Activated CD4-positive, alpha-beta T cell treated with anti-CD3 and anti-CD28 coated beads, Interleukin-2, amount 10 ng/mL, durations not matched to agents 24 days and 14 days (primary cell): ENCODE measurements at places on chromosomes 11 and 22.

- DNase-seq = no peak
Measured at GRCh38 chr11:105224482-105225253, 85.1 kb upstream of the CARD18 start.

DNA sequence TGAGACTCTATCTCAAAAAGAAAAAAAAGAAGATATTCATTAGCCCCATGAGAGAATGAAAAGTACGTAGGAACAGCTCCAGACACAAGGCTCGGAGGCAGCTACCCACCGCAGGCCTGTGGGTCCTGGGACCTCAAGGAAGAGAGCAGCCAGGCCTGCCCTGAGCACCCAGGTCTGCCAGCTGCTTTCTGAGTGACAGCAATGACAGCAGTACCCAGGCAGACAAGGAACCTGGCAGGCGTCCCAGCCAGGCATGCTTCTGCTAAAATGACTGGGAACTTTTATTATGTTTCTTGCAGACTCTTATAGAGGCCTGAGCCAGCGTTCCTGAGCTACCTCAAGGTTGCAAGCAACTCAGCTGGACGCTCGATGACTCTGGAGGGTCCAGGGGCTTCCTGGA is 31.6 kb downstream of the CPT1A start:
- no peak for DNase-seq

DNA sequence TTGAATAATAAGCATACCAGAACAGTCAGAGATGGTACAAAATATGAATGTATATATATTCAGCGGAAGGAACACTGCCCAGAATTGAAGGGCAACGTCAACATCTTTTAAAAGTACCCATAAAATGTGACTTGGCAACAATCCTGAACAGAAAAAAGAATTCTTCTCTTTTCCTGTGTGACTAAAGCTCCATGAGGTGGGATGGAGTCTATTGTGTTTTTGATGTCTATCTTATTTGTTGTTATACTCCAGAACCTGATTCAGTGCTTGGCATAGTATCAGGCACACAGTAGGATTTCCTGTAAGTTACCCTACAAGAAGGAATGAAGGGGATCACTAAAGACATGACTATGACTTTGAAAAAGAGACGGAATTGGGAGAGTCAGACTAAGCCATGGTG is 10.3 kb downstream of the LDLRAD3 start:
- no peak for DNase-seq

- DNase-seq = no peak
Measured at GRCh38 chr22:32951076-32951806, 106.9 kb downstream of the SYN3 start.

GRCh38 chr11:11584530-11584810 is 37.3 kb downstream of the GALNT18 start:
- DNase-seq = no peak

GRCh38 chr11:72705442-72706365 is 31.5 kb upstream of the PDE2A start:
- no peak for DNase-seq

- no peak for DNase-seq
Measured at GRCh38 chr22:32534252-32535235, 59.9 kb downstream of the FBXO7 start.

DNA sequence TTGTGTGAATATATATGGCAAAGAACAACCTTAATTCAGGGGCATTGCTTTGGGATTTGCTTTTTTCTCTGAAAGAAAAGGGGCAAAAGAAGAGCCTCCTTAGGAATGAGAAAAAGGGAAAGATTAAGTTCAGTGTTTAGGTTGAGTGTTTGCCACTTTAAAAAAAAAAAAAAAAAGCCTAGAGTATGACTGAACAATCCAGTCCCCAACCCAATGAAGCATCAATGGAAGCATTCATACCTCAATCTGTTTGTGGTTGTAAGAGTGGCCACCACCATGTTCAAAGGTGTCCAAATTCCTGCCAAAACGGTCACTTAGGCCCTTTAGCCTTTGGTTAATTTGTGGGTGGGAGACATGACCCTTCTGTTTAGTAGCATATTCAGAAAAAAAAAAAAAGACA is 260.6 kb downstream of the SOX6 start:
- no peak for DNase-seq

DNA sequence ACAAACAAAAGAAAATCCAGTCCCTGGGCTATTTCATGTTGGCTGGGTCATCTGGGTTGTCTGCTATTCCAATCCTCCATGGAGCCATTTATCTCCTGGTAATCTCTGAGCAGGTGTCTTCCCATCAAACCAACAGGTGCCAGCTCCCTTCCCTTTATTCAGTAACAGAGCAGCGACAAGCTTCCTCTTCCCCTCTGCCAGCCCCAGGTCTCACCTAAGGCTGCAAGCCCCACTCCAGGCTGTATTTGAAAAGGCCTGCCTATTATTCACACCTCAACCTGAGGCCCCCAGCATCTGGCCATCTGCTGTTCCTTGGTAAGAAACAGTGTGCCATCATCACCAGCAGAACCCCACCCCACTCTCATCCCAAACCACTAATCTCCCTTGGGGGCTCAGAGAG is 436.2 kb downstream of the BUD13 start:
- DNase-seq = no peak

- DNase-seq = no peak
Measured at GRCh38 chr11:104148074-104148473, 15.9 kb downstream of the PDGFD start.

- DNase-seq = no peak
Measured at GRCh38 chr11:123349382-123349781, 80.7 kb upstream of the GRAMD1B start.

DNA sequence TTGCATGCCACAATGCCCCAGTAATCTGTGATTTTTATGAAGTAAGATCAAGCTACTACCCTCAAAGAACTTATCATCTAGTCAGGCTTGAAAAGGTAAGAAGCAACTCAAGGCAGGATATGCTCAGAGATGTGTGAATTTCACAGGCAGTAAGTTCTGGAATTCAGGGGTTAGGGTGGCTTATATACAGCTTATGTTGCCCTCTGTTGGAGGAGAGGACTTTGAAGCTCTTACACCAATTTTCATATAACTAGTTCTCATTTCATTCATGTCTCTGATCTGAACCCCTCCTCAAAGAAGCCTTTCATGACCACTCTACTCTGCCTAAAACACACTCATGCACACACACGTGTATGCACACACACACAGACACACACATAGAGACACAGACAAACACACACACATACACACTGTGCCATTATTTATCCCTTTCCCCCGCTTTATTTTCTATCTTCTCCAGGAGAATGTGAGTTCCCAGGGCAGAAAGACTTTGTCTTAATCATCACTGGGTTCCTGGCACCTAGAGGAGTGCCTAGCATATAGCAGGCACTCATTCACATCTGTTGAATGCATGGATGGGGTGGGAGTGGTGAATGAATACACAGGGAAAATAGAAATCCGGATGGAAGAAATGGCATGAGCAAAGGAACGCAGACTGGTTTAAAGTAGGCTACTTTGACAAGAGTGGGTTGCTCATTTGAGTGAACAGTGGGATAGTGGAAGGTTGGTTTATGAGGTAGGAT is 220.7 kb upstream of the ZBED5 start:
- DNase-seq = no peak

- DNase-seq = no peak
Measured at GRCh38 chr11:112834277-112834755, 126.9 kb upstream of the NCAM1 start.

DNA sequence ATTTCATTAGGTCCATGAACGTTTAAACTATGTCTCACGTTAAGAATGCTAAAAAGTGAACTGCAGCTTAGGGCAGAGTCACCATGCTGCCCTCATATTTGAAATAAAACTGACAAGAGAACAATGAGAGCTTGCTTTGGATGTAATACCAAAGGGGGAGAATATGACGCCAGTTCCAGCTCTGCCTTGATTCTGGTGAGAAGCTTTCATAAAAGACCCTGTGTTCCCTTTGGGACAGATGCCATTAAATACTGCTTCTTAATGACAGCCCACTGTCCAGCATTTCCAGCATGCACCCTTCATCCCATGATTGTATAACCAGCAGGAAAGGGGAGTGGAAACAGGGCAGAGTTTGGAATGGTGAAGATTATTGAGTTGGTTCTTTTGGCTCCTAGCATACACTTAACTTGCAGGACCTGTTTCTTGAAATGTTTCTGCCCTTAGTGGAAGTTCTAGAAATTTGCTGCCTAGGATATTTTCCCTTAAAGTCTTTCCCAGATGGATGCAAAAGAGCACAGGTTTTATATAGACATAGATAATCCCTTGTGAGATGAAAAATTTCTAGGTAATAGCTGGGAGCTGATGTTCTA is 139.3 kb upstream of the LDLRAD3 start:
- no peak for DNase-seq
